AG08395 (cell line): ENCODE measurements at places on chromosomes 6 and 20.

DNA sequence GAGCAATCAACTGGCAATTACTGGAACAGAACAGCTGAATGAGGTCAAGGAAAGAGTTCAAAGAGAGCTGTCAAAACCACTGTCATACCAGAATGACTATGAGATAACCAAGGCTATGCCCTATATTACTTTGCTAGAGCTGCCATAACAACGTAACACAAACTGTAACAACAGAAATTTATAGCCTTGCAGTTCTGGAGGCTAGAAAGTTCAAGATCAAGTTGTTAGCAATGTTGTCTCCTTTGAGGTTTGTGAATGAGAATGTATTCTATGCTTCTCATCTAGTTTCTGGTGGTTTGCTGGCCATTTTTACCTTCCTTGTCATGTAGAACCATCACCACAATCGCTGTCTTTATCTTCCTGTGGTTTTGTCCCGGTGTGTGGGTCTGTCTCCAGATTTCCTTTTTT is 1323.0 kb upstream of the GJE1 start:
- DNase-seq: no peak

- no peak for DNase-seq
Measured at GRCh38 chr6:29924731-29925130, 17.6 kb upstream of the HLA-A start.

DNA sequence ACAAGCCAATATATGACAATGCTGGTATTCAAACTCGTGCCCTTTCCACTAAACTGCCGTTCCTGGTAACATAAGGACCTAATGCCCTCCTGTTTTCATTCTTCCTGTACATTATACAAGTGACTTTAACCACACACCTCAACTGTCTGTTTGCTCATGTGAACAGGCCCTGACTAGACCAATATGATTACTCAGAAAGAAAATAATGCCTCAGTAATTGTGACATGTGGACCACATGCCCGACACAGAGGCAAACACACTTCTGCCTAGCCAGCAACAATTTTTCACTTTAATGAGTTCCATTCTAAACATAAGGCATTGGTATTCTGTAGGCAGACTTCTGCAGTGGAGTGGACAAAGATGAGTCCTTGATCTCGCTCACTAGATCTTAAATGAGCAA is 30.0 kb downstream of the SLC22A16 start:
- DNase-seq: peak; percentile 6

- no peak for DNase-seq
Measured at GRCh38 chr6:132132422-132132821, 181.2 kb upstream of the CCN2 start.

DNA sequence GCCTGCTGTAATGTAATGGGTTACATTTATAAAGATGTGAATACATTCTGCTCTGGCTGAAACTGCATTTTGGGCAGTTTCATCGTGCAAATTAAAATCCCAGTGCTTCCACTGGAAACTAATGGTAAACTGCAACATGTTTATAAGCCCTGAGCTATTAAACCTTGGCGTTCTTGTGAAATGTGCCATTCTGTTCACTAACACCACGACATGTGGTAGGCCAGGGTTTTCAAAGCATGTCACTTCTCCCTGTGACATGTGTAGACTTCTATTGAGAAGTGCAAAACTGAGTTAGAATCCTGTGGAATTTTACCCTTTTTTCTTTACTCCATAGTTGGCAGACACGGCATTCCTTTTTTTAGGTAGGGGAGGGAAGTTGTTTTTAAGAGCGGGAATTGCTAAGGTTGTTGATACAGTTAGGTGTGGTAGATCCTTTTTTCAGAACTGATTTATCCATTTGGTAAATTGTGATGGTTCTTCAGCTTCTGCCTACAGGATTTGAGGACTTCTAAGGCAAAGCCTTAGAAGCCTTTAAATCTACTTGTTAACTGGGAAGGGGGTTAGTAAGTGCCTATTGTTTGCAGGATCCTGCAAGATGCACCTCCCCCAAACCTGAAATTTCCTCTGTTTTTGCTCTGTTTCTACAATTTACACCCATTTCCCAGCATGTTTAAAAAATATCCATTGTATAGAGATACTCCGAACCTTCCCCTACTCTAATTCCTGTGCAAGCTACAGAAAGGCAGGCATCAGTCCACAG is 4.2 kb downstream of the SASH1 start:
- DNase-seq: no peak
